ENCODE measurements at places on chromosomes 2 and 18. TPM values are rescaled to one million over a fixed set of nuclear protein-coding genes. Genes with fewer than 3 reads are reported as not detected.

The SPC25 gene
- total RNA-seq, result 0.49 TPM

The CENPA gene
- total RNA-seq, result 2.2 TPM

The DCC gene
- total RNA-seq, result under 0.01 TPM

The HMSD gene
- 0.49 TPM for total RNA-seq

The RDH14 gene
- total RNA-seq, result 20.1 TPM

The MYOM1 gene
- 0.36 TPM for total RNA-seq

The CROCC2 gene
- total RNA-seq, result 0.81 TPM

The ICOS gene
- not detected for total RNA-seq

The TMEM247 gene
- total RNA-seq, result not detected

The NXPH2 gene
- not detected for total RNA-seq

The ERFE gene
- total RNA-seq, result 2.9 TPM

The LRRTM4 gene
- total RNA-seq, result not detected

The POLE4 gene
- total RNA-seq, result 16.1 TPM

The FBXO15 gene
- not detected for total RNA-seq

The DES gene
- total RNA-seq, result 1.9 TPM

The FBXO41 gene
- total RNA-seq, result 1.5 TPM

The C2orf15 gene
- not detected for total RNA-seq

The G6PC2 gene
- not detected for total RNA-seq

The CNRIP1 gene
- 27.4 TPM for total RNA-seq

The GAREM2 gene
- 3.3 TPM for total RNA-seq

The SERPINB4 gene
- total RNA-seq, result not detected

The ATP8B1 gene
- total RNA-seq, result 52.8 TPM

The CPO gene
- not detected for total RNA-seq

The TEKT4 gene
- total RNA-seq, result not detected

The HOXD13 gene
- not detected for total RNA-seq

The UPP2 gene
- not detected for total RNA-seq

The RGPD3 gene
- 0.49 TPM for total RNA-seq

The PTH2R gene
- total RNA-seq, result not detected

The PIEZO2 gene
- total RNA-seq, result 49.3 TPM

The COL6A3 gene
- 7,373 TPM for total RNA-seq

The OXER1 gene
- 0.32 TPM for total RNA-seq

The MFSD2B gene
- 0.12 TPM for total RNA-seq

The BMP10 gene
- total RNA-seq, result not detected

The STK11IP gene
- 22.2 TPM for total RNA-seq

The SOWAHC gene
- 11.8 TPM for total RNA-seq

The HJURP gene
- 2.6 TPM for total RNA-seq

The PPP1CB gene
- 161 TPM for total RNA-seq

The PARD6G gene
- 3.1 TPM for total RNA-seq

The FASTKD2 gene
- 39.8 TPM for total RNA-seq

The ABCG5 gene
- total RNA-seq, result not detected

The ARHGAP28 gene
- total RNA-seq, result 56.2 TPM

The PDCD1 gene
- not detected for total RNA-seq

Data from hair follicle dermal papilla cell (primary cell).